ENCODE measurements at places on chromosomes 2 and 18.

- DNase-seq, result no peak
Observed at GRCh38 chr2:53629501-53629900, 138.1 kb upstream of the CHAC2 start.

- DNase-seq, result no peak
Observed at GRCh38 chr2:120448961-120449810, 103.2 kb downstream of the INHBB start.

DNA sequence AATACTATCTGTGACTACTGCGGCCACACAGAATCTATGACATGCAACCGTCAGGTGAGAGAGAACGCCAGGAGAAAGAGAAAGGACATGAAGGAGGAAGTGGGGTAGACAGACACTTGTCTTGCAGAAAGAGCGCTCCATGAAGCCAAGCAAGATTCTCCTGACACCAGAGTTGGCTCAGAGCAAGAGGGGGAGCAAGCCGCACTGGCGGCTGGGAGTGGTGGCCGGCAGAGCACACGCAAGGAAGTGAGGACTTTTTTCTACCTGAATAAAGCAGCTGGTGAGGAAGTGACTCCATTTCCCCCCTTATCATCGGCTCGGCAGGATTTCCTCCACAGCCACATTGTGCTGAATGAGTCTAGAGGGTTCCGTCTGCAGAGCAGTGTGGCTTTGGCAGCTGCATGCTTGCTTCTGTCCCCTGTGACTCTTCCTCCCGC lies 181.6 kb downstream of the BCL2 start:
- DNase-seq, result peak; percentile 68

DNA sequence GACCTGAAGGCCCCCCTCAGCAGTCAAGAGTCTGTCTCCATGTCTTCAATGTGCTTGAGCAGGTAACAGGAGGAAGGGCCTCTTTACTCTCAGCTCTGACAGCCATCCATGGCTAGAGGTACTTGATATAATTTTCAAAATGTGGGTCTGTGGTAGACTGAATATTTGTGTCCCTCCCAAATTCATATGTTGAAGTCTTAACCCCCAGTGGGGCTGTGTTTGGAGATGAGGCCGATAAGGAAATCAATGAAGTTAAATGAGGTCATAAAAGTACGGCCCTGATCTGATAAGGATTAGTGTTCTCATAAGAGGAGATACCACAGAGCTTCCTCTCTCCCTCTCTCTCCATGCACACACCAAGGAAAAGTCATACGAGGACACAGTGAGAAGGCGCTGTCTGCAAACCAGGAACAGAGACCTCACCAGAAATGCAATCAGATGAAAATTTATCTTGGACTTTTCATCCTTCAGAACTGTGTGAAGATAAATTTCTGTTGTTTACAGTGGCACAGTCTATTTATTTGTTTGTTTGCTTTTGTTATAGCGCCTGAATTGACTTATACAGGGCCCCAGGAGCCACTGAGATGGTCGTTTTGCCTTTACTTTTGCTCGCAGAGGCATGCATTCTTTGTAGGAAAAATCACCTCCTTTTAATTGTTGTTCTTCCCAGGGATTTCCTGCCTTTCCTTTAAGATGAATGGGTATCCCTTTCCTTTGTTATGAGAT lies 274.8 kb upstream of the TRIB2 start:
- DNase-seq, result peak; percentile 14

DNA sequence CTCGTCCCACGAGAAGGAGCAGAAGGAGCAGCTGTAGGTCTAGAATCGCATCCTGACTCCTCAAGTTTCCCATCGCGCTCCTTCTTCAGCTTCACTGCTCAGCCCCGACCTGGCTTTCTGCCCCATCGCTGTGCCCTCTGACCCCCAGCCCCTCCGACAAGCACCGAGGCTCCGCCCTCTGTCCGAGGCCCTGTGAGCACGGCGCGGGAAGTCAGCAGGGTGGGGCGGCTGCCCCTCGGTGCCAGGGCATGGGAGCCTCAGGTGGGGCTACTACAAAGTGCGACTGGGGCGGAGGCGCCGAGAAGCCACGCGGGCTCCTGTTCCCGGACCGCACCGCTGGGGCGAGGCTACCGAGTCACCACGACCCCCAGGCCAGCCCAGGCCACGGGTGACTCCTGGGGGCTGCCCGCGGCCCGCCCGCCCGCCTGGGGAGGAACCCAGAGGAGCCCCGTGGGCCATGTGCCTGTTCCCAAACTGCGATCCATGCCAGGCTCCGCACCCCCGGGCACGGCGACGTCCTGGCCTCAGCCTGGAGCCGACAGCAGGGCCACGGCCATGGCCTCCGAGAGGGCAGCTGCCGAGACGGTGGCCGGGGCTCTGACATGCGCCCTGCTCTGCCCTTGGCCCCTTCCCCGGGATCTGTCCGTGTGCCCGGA lies 36.6 kb upstream of the ID2 start:
- DNase-seq, result no peak

GRCh38 chr18:24413148-24413547 lies 13.3 kb upstream of the IMPACT start:
- DNase-seq, result no peak

DNA sequence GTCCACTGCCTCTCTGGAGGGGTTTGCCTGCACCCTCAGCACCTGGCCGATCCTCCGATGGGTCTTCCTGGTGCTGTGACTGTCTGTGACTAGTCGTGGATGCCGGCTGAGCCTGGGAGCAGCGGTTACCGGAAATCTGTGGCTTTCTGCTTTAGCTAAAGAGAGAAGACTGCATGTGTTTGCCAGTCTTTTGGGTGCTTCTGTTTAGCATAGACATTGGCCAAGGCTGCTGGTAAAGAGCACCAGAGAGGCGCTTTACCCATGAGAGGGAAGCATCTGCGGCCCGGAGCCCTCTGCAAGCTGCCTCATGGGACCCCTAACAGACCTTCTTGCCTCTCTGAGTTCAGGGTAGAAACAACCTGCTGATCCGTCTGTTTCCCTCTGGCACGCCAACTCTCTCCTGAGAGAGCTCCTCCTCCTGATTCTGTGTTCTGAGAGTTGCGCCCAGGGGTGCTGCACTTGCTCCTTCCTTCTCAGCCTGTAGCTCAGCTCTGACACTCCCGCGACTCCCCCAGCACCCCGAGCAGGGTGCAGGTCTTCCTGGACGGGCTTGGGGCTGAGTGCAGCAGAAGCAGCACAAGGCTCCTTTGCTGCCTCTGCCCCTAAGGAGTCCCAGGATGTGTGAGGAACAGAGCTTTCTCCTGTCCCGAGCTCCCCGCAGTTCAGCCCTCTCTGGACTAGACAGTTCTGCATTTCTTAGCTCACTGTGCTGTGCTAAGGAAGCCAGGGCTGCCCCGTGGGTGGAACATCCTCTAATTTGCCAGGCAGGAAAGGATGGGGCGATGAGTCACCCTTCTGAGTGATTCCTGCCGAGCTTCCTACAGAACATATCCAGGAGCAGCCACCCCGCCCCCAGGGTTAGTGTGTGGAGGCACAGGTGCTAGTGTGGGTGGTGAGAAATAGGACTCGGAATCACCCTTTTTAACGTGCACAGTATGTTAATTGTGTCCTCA lies 203.2 kb downstream of the SH3RF3 start:
- no peak for DNase-seq

- no peak for DNase-seq
Observed at GRCh38 chr2:212385241-212385640, 153.4 kb downstream of the ERBB4 start.

DNA sequence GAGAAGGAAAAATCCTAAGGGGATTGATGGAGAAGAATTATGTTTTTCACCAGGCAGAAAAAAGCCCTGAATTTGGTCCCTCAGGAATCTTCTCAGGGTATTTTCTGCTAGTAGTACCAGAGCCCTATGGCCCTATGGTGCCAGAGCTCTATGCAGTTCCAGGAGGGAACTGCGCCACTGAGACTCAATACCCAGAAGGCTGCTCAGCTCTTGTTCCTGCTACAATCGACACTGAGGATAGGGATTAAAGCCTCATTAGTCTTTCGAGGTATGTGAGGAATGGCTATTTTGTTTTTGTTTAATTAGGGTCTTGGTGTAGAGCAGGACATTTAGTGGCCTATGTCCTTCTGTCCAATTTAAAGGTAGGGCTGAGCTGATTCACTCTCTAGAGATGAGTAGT lies 21.7 kb upstream of the PPP3R1 start:
- DNase-seq, result no peak

DNA sequence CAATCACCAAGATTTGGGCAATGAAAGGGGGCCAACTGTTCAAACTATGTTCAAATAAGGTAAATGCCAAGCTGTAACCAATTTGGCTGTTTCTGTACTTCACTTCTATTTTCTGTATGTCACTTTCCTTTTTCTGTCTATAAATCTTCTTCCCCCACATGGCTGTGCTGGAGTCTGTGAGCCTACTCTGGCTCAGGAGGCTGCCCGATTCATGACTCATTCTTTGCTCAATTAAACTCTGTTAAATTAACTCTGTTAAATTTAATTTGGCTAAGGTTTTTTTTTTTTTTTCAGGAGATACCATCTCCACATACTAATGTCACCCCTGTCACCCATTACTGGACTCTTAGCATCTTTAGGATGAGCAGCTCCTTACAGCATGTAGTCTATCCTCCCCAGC lies 178.8 kb upstream of the TWIST2 start:
- no peak for DNase-seq

GRCh38 chr2:231987124-231987727 lies 25.7 kb downstream of the DIS3L2 start:
- no peak for DNase-seq

GRCh38 chr18:8162802-8163201 lies 446.4 kb upstream of the RAB12 start:
- DNase-seq, result no peak

DNA sequence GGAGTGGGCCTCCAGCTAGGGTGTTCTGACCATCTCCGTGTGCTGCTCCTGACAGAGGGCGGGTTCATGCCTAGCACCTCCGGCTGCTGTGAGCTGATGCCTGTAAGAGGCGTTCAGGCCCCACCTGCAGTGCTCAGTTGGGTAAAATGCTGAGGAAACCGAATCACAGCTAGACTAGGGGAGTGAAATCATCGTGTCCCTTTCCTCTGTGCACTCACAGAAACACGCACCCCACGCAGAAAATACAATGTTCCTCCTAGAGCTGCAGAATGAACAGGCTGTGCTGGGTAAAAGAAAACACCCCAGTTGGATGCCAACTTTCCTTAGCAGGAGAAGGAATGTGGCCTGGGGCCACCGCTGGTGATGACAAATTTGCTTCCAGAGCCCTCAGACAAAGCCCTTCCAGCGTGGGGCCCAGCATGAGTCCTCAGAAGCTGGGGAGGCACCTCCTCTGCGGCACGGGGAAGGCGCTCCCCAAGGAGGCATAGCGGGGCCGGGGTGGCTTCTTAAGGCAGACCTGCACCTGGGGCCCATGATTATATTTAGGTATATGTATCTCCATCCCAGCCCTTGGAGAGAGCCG lies 16.3 kb upstream of the ARHGEF4 start:
- no peak for DNase-seq

DNA sequence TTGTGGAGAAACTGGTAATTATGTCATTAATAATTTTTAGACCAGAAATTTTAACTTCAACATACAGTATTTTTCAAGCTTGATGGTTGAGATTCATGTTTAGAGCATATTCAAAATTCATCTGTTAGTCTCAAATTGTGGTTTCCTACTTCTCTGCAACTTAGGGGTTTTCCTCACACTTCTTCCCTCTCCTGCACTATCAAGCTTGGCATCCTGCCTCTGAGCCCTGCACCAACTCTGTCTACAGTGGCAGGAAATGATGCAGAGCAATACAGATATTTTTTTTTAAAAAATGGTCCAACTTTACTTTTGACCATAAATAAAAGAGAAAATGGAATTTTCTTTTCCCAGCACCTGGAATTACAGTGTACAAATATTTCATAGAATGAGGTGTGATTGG lies 247.3 kb downstream of the NUP35 start:
- DNase-seq, result no peak

- no peak for DNase-seq
Observed at GRCh38 chr18:61203151-61203550, 130.1 kb upstream of the CDH20 start.
